ENCODE measurements at places on chromosomes 5 and 9. TPM values are rescaled to one million over a fixed set of nuclear protein-coding genes. Genes with fewer than 3 reads are reported as not detected.

The PCDHGB7 gene
- 14.2 TPM for polyA plus RNA-seq

The KCNV2 gene
- polyA plus RNA-seq, result 0.19 TPM

GRCh38 chr5:178210073-178210535 is 5.8 kb downstream of the HNRNPAB start:
- DNase-seq, result no peak

The EMB gene
- polyA plus RNA-seq, result 6.8 TPM

- DNase-seq, result no peak
Observed at GRCh38 chr5:109191153-109191558, 218.6 kb downstream of the PJA2 start.

Measured in right lung (tissue), 10 donors.